ENCODE measurements at places on chromosomes 7 and 10.

- no peak for DNase-seq
Measured at GRCh38 chr7:5633161-5634106, 148.0 kb downstream of the RNF216 start.

DNA sequence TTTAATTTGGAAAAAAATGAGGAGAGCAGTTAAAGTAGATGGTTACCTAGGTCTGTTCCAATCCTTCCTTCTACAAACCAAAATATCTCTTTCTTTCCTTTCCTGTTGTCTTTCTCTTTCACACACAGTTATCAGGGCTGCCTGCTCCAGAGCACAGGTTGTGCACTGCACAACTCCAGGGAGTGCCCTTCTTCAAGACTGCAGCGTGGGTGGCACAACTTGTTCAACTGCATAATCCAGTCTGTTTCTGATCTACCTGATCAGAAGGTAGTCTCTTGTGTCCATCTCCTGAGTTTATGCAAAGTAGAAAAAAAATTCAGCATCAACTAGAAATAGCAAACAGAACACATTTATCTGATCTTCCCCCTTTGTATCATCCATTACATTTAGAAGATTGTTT, 78.1 kb upstream of the COL13A1 start:
- DNase-seq, result no peak

DNA sequence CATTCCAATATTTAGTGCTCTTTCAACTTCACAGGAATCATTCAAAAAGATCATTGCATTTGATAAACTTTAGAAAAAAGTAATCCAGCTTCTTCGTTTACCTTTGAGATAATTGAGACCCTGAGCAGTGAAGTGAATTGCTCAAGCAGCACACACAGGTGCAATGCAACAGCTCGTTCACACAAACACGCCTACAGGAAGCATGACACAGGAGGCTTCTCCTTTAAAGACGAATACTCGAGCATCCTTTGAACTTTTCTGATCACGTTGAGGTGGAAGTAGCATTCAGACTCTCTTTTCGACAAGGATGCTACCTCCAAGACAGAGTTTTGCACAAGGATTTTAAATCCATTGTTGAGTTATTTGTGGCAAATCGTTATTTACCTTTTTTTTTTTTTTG, 18.0 kb upstream of the RSU1 start:
- DNase-seq, result no peak

DNA sequence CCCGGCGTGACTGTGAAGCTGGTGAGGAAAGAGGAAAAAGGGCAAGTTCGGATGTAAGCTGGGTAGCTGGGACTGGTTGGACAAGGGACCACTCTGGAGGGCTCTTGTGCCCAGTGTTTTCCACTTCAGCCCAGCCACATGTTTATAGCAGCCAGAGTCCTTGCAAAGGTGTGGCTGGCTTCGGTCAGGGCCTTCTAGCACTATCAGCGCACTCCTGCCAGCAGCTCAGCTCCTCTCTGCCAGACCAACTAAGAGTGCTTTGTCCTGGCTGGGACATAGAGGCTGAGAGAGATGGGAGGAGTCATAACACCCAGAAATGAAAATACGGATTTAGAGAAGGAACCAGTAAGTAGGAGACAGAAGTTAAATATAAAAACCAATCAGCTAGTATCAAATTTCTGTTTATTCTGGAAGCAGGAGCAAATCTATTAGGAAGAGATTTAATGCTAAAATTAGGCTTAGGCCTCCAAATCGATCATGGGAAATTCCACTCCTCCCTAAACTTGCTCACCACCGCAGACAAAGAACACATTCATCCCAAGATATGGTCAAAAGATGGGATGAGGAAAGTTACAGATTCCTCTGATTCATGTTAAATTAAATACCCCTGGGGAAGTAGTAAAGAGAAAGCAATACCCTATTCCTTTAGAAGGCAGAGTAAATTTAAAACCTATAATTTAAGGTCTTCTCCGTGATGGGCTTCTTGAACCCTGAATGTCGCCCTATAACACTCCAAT, 135.0 kb downstream of the RALA start:
- DNase-seq, result no peak

- DNase-seq, result no peak
Measured at GRCh38 chr7:96484091-96484490, 162.2 kb upstream of the SLC25A13 start.

DNA sequence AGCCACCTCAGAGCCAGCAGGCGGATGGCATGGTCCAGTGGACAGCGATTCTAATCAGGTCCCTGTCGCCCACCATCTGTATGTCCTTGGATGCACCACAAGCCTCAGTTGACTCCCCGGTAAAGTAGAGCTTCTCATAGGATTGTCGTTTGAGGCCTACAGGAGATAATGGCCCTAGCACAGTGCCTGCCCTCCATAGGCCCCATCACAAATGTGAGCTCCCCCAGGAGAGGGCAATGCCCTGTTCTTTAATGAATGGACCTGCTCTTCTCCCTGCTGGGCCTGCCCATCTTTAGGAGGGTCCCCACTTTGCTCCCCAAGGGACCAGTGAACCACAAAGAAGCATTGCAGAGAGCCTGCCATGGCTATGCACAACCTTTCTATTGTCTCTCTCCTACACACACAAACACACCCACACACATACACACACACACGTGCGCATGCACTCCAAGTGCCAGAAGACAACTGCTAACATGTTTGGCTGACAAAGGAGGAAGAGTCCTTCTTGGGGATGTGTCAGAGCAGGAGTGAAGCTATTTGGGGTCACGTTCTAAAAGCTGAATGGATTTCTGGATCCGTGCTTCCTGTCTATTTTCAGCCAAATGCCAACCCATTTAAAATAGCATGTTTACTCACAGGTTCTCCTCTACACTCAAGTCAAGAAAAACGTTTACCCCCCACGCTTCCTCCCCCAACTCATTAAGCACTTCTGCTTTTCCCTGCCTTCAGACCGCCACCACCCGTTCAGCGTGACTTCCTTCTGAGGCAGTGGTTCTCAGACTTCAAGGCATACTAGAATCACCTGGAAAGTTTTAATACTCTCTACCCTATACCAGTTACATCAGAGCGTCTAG, 196.1 kb downstream of the GRID1 start:
- no peak for DNase-seq

GRCh38 chr10:12823328-12823727, 178.2 kb downstream of the CCDC3 start:
- no peak for DNase-seq

DNA sequence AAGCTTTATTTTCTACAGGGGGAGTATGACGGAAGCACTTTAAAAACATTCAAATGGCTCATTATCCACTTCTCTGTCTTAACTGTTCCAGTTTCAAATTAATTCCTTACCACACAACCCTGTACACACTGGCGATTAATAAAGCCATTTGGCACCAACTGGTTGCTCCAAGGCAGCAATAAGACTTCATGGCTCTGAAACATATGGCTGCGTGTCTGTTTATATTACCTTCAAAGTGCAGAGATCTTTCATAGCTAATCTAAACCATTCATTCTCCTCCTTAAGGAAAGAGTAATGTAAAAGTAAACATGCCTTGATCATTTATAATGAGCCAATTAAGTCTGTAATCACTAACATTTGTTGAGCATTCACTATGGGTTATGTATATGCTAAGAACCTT, 325.7 kb downstream of the PARD3 start:
- no peak for DNase-seq

DNA sequence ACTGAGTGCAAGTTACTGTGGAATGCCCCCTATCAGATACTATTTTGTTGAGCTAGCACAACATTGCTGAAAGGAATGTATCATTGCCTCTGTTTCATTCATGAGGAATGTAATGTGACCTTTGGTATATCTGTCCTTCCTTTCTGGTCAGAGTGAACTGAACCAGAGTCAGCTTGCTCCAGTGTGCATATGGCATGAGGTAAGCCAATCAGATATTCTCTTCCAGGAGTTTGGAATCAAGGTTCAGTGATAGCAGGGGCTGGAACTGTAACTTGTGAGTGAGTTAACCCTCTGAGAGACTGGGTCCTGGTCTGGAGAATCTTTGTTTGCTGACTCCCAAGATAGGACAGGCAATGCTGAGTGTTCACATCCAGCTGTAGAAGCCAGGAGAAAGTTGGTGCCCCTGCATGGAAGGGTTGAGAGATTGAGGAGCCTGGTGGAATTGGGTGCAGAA, 45.3 kb upstream of the OSBPL3 start:
- DNase-seq, result no peak

DNA sequence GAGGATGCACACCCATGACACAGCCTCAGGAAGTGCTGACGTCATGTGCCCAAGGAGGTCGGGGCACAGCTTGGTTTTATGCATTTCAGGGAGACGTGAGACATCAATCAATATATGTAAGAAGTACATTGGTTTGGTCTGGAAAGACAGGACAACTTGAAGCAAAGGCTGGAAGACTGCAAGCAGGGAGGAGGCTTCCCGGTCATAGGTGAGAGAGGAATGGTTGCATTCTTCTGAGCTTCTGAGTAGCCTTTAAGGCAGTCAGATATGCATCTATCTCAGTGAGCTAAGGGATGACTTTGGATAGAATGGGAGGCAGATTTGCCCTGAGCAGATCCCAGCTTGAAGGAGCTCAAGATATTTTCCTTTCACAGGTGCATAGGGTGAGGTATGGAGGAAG, 349.5 kb downstream of the TYW1 start:
- DNase-seq, result no peak

DNA sequence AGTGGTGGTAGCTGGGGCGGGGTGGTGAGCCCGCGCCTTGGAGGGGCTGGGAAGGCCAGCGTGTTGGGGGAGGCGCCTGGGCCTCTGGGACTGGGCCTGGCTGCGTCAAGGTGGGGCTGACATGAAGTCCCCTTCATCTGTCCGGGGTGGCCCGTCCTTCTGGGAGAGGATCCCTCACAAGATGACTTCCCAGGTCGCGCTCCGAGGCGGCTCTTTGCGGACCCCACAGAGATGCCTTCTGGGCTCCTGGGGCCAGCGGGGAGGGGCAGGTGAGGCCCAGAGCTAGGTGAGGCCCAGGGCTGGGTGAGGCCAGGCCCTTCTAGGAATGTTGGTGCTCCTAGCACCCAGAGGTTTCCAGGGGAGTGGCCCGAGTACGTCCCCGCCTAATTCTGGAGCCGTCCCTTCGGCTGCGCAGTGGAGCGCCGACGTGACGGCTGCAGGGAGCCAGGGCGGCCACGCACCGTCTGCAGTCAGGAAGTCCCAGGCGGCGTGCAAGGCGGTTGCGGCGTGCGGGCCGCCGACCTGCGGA, 58.2 kb upstream of the NUPR2 start:
- no peak for DNase-seq

DNA sequence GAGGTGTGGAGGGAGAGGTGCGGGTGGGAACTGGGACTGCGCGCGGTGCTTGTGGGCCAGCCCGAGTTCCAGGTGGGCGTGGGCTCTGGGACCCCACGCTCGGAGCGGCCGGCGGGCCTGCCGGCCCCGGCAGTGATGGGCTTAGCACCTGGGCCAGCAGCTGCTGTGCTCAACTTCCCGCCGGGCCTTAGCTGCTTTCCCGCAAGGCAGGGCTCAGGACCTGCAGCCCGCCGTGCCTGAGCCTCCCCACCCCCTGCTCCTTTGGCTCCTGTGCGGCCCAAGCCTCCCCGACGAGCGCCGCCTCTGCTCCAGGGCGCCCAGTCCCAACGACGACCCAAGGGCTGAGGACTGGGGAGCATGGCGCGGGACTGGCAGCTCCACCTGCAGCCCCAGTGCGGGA, 232.7 kb downstream of the FGFR2 start:
- no peak for DNase-seq

DNA sequence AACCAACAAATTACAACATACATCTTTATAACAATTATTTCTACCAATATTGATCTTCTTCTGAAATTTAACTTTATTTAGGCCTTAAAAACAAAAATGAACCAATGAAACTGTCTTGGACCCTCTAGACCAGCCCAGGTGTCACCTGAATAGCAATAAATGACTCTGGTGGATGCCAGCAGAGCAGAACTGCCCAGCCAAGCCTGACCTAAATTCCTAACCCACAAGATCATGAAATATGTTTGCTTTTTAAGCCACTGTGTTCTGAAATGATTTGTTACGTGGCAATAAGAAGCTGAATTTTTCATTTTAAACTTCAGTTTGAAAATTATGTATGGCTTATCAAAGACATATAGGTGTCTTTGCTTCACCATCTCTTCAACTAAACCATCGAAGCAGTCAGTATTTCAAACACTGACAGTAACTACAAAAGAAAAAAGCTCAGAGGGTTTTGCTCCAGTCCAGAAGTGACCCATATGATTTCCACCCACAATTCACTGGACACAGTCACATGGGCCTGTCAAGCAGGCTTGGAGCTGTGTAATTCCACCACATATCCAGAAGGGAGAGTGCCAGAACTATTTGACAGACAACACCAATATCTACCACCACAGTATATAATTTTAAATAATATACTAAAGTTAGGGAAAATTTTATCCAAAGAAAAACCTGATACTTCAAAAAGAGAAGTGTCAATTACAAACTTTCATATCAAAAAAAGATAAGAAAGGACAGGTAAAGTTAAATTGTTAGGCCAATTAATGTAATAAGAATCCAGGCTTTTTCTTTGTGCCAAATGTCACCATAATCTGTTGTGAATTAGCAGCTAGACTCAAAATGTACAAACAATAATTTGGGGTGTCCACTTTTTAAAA, 94.5 kb downstream of the KMT2C start:
- DNase-seq, result no peak
